Stimulated activated CD8-positive, alpha-beta memory T cell treated with anti-CD3 and anti-CD28 coated beads, Interleukin-7, amount 100 ng/mL, for 1 hour (primary cell): ENCODE measurements at places on chromosomes 7 and 10.

- no peak for DNase-seq
These were observed 81.8 kb upstream of the SFMBT2 start for GRCh38 chr10:7492660-7493046.

GRCh38 chr10:119759832-119760231 is 34.0 kb downstream of the INPP5F start:
- no peak for DNase-seq

- DNase-seq = no peak
These were observed 11.1 kb downstream of the FAS start for GRCh38 chr10:89001729-89002072.

DNA sequence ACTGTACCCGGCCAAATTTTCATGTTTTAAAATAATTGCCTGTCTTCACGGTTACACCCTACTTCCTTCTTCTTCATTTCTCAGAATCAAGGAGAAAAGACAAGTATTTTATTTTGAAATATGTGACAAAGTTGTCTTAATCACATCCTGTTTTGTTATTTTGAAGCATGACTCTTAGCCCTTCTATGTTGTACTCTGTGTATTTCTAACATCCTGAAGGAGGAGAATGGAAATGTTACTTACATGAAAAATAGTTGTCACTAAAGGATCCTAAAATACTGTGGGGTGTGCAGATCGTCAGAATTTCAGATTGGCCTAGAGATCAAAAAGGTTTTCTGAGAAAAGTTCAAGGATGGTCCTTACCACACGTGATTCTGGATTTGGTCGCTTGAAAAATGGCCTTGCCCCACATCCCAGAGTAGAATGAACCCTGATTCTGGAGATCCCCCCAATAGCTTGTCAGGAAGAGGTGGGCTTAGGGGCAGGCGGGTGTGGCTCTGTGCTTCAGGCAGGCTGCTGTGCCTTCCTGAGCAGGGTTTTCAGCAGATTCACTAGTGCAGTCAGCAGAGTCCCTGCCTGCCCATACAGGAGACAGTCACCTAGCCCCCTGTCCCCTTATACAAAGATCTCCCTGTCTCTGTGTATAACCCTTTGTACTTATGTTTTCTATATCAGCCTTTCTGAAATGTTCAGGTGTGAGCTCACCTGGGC is 8.6 kb downstream of the UPP1 start:
- no peak for DNase-seq

- no peak for DNase-seq
These were observed 6.5 kb downstream of the CHST12 start for GRCh38 chr7:2409745-2410414.

GRCh38 chr10:80485076-80485945 is 31.2 kb downstream of the TSPAN14 start:
- DNase-seq = no peak

DNA sequence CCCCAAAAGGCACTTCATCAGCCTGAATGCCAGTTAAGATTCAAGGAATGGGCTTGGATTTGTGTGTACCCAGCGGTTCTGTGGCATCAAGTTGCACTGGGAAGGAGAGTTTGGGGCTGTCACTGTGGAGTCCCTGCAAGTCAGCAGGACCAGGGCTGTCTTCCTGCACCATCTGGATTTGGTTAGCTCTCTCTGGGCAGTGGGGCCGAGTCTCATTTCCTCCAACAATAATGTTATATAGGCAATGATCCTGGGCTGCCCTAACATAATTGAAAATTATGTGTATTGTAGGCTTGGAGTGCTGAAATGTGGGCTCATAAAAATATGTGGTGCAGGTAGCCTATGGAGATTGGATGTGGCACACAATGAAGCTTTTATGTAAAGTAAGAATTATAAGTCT is 87.2 kb downstream of the TCF7L2 start:
- no peak for DNase-seq

- no peak for DNase-seq
These were observed 9.0 kb upstream of the TACR2 start for GRCh38 chr10:69425511-69426298.

DNA sequence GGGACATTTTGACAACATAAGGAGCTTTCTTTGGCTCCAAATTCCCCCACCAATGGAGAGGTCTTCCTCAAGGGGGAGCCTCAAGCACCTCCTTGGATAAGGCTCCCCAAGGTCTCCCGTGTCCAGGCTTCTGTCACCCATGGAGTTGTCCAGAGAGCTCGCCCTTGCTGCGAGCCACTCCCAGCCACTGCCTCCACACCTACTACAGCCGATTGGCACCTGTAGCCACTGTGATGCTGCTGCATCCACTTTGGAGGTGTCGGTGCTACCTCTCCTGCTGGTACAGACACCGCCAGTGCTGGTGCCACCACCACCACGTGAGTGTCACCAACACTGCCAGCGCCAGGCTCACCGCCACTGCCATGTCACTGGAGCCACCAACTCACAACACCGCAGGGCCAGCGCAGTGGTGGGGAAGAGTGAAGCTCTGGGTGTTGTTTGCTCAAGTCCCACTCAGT is 22.1 kb upstream of the ENO4 start:
- DNase-seq = no peak

GRCh38 chr10:56920601-56921261 is 559.7 kb upstream of the ZWINT start:
- DNase-seq = no peak

DNA sequence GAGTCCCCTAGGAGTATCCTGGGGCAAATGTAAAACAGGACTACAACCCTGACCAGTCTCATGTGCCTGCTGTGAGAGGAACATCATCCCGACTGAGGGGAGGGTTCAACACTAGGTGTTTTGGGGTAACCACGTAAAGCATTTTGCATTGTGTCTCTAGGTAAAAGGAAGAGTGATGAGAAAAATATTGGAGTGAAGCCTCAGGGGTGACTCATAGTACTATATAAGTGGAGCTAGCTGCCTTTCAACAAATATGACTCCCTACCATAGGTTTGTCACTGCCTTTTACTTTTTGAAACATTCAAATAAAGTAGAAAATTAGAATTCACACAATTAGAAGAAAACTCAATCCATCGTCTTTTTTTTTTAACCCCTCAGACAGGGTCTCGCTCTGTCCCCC is 2.6 kb upstream of the CAMK2G start:
- no peak for DNase-seq

- no peak for DNase-seq
These were observed 258.9 kb upstream of the NPY start for GRCh38 chr7:24025094-24025493.

- DNase-seq = no peak
These were observed 113.3 kb upstream of the CREB5 start for GRCh38 chr7:28298870-28299518.

GRCh38 chr10:7819121-7819460 is 786 bp downstream of the TAF3 start:
- DNase-seq = no peak

DNA sequence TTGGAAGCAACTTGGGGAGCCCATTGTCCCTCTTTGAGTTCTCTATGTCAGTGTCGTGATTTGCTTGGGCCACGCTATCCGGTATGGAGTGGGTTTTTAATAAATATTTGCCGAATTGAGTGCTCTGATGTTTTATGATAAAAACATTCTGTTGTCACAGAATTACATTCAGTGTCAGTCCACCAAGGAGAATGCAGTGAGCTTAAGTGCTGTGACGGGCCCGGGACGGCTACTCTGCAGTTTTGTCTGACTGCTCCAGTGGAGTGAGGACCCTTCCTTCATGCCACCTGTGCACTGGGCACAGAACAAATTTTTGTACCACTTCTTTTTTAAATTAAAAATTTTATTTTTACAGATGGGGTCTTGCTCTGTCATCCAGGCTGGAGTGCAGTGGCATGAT is 76.0 kb downstream of the CARD11 start:
- no peak for DNase-seq

DNA sequence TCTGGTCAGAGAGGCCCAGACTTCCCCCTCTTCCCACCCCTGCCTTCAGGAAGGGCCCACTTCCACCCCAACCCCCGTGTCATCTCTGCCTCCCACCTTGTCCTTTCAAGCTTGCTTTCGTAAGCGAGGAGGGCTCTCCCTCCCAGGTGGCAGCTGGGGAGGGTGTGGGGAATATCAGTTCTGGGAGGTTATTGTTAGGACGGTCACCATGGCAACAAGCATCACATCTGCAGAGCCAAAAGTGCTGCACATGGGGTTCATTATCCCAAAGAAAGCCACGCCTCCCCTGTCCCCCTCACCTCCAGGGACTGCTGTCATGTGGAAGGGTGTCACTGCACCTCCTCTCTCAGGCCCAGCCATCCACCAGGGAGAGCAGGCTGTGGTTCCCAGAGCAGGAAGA is 2.6 kb upstream of the CAMK2B start:
- DNase-seq = no peak

DNA sequence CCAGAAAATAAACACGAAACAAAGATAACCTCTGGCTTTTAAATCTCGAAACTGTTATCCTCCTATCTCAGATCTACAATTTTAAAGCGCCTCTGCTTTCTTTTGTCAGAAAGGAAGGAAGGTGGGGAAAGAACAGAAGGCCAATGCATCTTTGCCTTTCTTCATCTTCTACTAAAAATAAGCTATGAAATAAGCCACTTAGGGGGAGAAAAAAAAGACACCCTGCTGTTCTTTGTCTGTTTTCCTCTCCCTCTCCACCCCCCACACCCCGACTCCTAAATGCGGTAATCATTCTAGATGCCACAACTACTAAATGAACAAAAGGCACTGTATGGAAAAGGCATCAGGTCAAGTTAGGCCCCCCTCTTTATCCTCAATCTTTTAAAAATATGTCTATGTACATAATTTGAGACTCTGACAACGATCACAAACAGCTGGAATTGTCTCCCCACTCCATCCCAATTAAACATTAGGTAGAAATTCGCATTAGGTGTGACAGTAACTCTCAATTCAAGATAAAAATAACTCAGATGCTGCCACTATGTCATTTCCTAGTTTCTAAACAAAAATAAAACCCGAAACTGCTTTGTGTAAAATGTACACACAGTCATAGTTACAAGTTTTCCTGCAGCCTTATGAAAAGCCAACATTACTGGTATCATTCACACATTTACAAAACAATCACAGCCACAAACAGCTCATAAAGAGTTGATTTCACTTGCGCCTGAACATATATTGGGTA is 2.4 kb downstream of the UBE2H start:
- no peak for DNase-seq
